ENCODE measurements at places on chromosomes 1 and 21.

GRCh38 chr1:40880813-40881549 is 18.8 kb upstream of the CITED4 start:
- no peak for DNase-seq

- no peak for DNase-seq
Measured at GRCh38 chr1:221631556-221631955, 110.3 kb downstream of the DUSP10 start.

DNA sequence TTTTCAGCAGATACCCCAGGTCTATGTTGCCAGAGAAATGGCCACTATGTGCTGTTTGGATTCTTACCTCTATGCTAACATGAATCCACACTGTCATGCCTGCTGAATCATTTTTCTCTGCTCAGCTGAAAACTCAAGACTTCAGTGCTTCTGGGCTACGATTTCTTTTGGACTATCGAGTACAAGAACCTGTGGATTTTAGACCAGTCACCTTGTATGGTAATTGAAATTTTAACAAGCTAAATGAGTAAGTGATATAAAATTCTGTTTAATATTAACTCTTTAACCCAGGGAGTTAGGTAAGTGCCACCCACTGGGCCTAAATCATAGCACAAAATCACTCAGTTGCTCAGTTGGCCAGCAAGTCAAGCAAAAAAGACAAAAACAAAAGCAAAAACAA is 35.8 kb downstream of the LHX8 start:
- DNase-seq: no peak

- DNase-seq: no peak
Measured at GRCh38 chr21:26840912-26841311, 4.3 kb downstream of the ADAMTS1 start.

DNA sequence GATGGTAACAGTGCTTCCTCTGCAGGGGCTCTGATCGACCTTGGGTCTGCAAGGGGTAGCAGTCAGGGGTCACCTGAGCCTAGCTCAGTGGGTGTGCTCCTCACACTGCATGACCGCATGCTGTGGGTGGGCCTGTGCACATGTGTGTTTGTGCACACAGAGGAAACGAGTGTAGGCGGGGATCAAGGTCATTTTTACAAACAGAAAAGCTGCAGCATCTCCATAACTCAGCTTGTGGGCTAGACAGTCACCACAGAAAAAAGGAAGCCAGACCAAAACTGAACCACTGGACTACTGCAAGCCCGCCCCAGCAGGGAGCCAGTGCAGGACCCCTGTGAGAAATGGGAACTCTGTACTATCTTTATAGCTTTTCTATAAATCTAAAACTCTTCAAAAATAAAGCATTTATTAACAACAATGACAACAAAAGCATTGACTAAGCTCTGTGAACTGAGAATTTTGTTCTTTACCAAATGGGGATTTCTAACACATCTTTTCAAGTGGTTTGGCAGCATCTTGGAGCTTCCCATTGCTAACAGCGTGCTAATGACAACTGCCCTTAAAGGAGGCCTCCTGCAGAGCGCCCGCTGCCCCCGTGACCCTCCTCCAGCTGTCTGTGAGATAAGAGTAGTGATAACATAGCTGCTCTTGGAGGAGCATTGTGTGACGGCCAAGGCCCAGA is 19.9 kb upstream of the NEK2 start:
- no peak for DNase-seq

DNA sequence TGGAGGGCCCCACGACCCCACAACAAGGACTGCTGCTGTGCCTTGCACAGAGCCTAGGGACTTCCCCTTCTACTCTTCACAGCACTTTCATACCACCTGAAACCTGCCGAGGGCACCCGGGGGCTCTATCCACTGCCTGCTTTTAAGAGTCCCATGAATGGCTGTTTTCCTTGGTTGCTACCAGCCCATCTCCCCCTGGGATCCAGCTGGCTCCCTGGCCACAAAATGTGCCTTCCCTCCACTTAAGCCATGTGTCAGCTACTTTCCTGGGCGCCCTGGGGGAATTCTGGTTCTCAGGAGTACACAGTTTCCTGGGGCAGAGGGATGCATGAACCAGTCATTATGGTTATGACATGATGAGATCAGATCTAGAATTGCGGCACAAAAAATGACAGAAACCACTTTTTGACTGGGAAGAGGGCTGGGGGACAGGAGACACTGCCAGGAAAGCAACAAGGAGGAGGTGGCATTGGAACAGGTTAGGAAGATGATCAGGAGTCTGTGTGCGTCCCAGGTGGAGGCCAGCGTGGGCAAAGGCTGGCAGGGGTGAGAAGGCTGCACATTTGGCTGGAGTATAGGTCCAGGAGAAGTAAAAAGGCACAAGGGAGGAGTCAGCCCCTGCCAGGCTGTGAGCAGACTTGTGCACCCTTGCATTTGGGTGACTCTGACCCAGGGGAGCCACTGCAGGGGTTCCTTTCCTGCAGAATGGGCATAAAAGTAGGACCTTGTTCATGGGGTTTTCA is 3.2 kb upstream of the TNFRSF8 start:
- DNase-seq: no peak
